Left kidney (tissue), 8 donors: ENCODE measurements at places on chromosomes 1 and 21. TPM values are rescaled to one million over a fixed set of nuclear protein-coding genes. Genes with fewer than 3 reads are reported as not detected.

The LIPI gene
- polyA plus RNA-seq: 0.38 TPM

DNA sequence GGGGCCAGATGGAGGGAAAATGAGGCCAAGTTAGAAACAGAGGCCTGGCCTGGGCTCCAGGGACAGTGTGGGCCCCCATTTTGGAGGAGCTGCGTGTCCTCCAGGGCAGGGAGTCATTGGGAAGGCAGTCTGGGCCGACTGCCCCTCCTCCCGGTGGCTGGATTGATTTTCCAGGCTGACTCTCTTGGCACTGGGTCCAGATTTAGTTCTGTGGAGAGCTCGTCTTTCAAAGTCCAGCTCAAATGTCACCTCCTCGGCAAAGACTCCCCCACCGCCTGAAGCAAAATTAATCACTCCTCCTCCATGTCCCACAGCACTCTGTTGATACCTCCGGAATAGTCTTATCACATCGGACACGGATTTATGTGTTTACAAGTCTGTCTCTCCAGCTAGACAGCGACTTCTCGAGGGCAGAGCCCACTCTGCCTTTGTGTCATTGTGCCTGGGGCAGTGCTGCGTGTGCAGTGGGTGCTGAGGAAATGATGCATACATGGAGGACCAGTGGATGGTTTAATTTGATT lies 175.1 kb downstream of the CAMTA1 start:
- peak; percentile 81 for DNase-seq

- DNase-seq: no peak
These were observed 29.0 kb upstream of the COL16A1 start for GRCh38 chr1:31732751-31733289.

- DNase-seq: no peak
These were observed 11.7 kb downstream of the LAX1 start for GRCh38 chr1:203776636-203777035.

- DNase-seq: no peak
These were observed 25.2 kb downstream of the CA6 start for GRCh38 chr1:8970870-8971337.
